ENCODE measurements at places on chromosomes 11 and 22. TPM values are rescaled to one million over a fixed set of nuclear protein-coding genes. Genes with fewer than 3 reads are reported as not detected.

DNA sequence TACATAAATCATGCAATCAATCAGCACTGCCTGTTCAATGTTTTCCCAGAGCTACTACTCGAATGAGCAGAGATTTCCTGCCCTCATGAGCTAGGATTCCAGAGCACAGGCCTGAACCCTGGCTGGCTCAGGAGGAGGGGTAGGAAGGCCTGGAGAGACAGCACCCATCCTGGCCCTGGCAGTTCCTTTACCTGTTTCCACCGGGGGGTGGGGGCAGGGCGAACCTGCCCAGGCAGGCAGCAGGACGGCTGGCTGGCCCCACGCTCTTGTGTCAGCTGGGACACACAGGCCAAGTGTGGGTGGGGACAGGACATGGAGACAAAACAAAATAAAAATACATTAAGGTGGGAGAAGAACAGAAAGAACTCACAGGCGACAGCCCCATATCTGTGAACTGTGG, 109.8 kb upstream of the BID start:
- no peak for DNase-seq

GRCh38 chr11:108223348-108224149, 682 bp downstream of the ATM start:
- no peak for DNase-seq

- no peak for DNase-seq
These were observed 12.4 kb downstream of the GRAP2 start for GRCh38 chr22:39913321-39913720.

DNA sequence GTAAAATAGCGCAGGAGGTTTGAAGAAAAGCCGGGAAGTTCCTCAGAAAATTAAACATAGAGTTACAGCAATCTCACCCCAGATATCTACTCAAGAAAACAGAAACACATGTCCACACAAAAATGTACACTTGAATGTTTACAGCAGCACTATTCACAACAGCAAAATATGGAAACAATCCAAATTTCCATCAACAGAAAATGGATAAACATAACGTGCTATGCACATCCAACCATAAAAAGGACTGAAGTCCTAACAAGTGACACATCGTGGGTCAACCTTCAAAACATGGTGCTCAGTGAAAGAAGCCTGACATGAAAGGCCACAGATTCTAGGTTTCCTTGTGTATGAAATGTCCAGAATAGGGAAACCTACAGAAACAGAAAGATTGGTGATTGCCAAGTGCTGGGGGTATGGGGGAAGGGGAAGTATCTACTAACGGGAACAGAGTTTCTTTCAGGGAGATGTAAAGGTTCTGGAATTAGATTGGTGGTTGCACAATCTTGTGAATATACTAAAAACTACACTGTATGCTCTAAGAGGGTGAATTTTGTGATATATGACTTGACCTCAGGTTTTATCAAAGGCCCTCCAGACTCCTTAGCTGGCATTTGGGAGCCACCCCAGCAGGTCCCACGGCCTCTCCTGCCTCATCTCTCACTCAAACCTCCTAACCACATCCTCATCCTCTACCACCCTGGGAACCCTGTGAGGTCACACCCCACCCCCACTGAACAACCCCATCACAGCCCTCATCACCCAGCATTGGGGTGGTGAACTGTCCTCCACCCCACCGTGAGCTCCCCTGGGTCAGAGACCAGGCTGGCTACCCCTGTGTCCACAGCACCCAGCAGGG, 69.2 kb upstream of the PRR5 start:
- DNase-seq, result no peak

- DNase-seq, result peak; percentile 75
These were observed 16.6 kb upstream of the ARHGAP8 start for GRCh38 chr22:44735518-44736428.

GRCh38 chr11:69704508-69705253, 859 bp upstream of the FGF19 start:
- DNase-seq, result peak; percentile 42

C22orf31 gene
- total RNA-seq, result not detected

GRCh38 chr11:68381716-68382115, 69.3 kb downstream of the LRP5 start:
- peak; percentile 33 for DNase-seq

KRTAP5-9 gene
- not detected for total RNA-seq

GRCh38 chr11:80822308-80822707, 1381.5 kb upstream of the TENM4 start:
- no peak for DNase-seq

GRCh38 chr11:102546427-102546826, 15.9 kb upstream of the MMP7 start:
- DNase-seq, result no peak

CCT8L2 gene
- not detected for total RNA-seq

PARVG gene
- total RNA-seq, result 0.51 TPM

BEST1 gene
- total RNA-seq, result not detected

CELSR1 gene
- 45.6 TPM for total RNA-seq

DNA sequence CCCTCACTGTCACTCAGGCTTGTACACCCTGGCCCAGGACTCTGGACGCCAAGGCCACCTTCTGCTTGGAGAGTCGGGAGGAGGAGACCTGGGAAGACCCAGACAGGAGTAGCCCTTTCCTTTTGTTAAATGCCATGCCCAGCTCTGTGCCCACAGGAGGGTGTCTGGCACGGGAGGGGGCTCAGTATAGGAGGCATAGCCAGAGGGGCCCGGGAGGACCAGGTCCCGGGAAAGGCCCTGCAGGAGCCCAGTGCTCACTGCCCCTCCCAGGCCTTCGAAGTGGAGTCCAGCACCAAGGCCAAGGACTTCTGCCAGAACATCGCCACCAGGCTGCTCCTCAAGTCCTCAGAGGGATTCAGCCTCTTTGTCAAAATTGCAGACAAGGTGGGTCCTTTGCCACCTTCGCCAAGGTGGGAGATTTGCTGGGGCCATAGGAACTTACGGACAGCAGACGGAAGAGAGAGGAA, 79.0 kb downstream of the MYO7A start:
- DNase-seq, result no peak

GAS2 gene
- total RNA-seq, result 0.56 TPM

APOL3 gene
- total RNA-seq, result 214 TPM

NAGA gene
- 36.9 TPM for total RNA-seq

PLEKHB1 gene
- total RNA-seq, result 0.34 TPM

PRDX5 gene
- 129 TPM for total RNA-seq

DNA sequence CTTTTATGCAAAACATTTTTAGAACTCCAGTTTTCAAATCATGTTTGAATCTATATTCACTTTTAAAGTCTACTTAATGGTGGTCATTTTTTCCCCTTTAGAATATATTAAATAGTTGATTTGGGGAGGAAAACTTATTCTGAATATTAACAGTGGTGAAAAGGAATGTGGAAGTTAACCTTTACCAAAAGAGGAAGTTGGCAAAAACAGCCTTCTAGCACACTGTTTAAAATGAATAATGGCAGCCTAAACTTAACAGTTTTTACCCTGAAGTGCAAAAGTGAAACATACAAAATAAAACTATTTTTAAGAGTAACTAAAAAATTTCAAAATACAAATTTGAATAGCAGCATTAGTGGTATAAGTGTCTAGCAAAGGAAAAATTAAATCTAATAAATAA, 86.4 kb downstream of the GRK3 start:
- DNase-seq, result no peak

RFPL3 gene
- not detected for total RNA-seq

DNA sequence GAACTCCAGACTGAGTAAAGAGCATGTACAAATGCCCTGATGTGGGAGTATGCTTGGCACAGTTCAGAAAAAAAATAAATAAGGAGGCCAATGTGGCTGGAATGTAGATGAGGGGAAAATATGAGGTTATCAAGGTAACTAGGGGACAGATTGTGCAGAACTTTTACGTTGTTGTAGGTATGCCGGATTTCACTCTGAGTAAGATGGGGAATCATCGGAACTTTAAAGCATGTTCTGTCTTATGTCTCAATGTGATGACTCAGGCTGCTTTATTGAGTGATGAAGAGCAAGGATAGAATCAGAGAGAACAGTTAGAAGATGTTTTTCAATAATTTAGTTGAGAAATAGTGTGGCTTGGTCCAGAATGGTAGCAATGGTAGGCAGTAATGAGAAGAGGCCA, 130.4 kb downstream of the C11orf87 start:
- DNase-seq, result no peak

MDK gene
- 46.1 TPM for total RNA-seq

DNA sequence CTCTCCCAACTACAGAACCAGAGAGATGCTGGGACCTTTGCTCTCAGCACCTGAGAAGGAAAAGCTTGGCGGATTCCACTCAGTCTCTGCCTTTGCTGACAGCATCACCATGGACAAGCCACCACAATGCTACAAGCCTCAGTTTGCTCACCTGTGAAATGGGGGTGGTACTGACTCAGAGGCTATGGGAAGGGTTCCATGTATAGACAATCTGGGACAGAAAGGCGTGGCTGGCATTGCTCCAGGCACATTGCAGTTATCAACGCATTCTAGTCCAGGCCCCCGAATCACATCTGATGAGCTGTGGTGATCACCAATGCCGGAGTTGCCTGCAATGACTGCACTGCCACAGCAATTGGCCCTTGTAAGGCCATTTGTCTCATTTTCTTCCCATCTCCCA, 72.6 kb downstream of the ISX start:
- no peak for DNase-seq

DNA sequence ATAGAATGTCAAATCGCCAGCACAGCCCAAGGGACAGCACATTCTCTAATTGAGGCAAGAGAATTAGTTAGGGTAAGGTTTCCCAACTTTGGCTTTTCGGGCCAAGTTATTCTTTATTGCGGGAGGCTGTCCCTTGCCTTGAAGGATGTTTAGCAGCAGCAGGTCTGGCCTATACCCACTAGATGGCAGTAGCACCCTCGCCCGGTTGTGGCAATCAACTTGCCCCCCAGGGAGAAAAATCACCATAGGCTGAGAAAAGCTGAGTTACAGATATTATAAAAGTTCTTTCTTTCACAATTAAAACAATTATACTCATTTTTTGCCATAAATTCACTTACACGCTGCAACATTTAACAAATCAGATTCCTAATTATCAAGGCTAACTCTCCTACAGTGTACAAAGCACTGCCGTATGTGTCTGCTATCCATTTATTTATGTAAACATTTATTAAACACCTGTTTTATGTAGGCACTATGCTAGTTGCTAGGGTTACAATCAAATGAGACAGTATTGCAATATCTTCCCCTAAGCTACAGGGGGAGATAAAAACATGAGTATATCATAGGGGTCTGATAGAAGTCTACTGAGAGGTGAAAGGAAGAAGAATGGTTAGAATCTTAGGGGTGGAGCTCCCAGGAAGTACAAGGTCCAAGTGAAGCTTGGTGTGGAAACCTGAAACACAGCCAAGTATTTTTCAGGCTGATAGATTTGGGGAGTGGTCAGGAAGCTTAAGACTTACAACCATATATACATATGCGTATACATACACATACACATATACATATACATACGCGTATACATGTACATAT, 452.3 kb downstream of the RAB38 start:
- peak; percentile 51 for DNase-seq

OR51Q1 gene
- not detected for total RNA-seq

DNA sequence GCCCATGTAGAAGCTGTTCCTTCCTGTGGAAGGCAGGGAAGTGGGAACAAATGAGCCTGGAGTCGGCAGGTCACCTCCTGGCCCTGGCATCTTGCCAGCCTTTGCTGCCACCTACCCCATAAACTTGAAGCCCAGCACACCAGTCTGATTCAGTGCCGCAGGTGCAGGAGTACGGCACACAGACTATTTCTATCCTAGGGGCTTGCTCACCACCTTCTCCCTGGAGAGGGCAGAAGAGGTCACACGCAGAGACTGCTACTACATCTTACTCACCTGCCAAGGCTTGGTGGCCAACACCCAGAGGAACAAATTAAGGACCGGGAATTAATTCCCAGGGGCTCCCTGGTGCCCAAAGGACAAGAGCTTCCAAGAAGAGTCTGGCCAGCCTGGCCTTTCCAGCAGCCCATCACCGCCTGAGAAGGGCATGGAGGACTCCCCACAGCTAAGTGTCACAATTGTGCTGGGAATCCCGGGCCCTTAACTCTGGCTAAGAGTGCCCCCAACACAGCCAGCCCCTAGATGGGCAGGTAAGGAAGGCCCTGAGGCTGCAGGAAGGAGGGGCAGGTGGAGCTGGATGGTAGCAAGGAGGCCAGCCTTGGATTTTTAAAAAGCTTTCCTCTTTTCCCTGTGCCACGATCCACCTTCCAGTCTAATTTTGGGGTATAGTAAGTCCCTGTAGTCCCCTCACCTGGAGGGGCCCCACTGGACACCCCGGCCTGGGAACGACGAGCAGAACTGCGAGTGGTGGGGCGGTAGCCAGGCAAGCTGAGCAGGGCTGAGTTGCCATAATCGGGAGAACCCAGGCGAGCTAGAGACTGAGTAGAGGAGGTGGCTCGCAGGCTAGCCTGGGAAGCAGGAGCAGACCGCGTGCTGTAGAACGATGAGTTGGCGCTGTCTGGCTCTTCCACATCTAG, 6.9 kb downstream of the IL18BP start:
- DNase-seq, result peak; percentile 60

RFPL2 gene
- not detected for total RNA-seq

GRCh38 chr11:111846636-111847035, 24.7 kb downstream of the ALG9 start:
- DNase-seq, result peak; percentile 71

- DNase-seq, result peak; percentile 92
These were observed 49.6 kb upstream of the ALKBH3 start for GRCh38 chr11:43830928-43831440.

DNA sequence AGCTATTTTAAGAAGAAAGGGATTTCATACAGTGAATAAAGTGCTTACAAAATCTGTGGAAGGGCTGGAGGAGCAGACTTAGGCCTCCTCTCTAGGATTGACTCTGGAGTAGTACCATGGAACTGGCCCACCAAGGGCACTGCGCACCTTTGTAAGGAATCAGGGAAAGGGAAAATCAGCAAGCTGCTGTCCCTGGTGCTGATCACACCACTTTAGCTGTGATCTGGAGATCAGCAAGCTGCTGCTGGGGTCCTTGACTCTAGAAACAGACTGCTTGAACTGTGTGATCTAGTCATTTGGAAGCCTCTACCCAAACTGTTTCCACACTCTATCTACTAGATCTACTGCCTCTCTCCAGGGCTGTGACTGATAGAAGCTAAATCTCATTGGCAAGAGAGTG, 18.4 kb upstream of the TECTA start:
- peak; percentile 22 for DNase-seq

PNPLA5 gene
- total RNA-seq, result not detected

- DNase-seq, result no peak
These were observed 76.0 kb downstream of the MYEOV start for GRCh38 chr11:69369945-69370344.

JAML gene
- total RNA-seq, result under 0.01 TPM

- peak; percentile 80 for DNase-seq
These were observed 565 bp downstream of the GAS2L1 start for GRCh38 chr22:29306835-29307595.

DNA sequence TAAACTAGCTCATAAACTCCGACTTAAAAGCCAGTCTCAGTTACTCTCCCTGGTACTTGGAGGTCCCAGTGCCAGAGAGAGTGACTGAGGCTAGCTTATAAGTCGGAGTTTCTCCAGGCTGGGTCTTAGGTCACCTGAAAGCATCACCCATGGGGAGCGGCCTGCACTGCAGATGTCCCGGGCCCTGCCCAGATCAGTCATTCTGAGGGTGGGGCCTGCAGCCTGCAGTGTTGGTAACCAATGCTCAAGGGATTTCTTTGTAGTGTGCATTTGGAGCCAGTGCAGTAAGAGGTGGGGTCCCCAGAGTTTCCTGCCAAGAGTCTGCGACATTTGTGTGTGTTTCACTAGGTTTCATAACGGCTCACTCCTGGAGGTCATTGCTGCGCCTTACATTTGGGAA, 14.8 kb downstream of the TAB1 start:
- no peak for DNase-seq
